Activated CD4-positive, CD25-positive, alpha-beta regulatory T cell treated with anti-CD3 and anti-CD28 coated beads, Interleukin-2, amount 50 U/mL, for 16 hours (primary cell): ENCODE measurements at places on chromosomes 6 and 20.

DNA sequence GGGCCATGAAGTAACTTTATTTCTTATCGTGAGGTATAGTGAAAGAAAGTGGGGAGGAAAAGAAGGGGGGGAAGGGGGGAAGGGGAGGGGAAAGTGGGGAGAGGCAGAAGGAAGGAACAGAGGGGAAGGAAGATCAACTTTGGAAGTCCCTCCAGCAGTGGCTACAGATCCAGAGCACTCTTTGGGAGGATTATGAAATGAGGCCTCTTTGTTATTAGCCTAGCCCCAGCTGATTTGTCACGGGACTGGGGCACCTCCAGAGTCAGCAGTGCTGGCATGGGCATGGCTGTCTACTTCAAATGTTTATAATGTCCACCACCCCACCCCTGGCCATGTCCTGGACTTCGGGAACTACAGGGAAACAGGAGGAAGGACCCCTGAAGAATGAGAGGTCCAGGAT is 7.6 kb downstream of the MOCS1 start:
- DNase-seq, result no peak

GRCh38 chr20:16129411-16129810 is 443.8 kb downstream of the KIF16B start:
- DNase-seq, result no peak

- no peak for DNase-seq
These were observed 70.1 kb upstream of the RPS6KA2 start for GRCh38 chr6:166697113-166697512.

GRCh38 chr6:134267917-134268361 is 50.0 kb downstream of the SGK1 start:
- no peak for DNase-seq

DNA sequence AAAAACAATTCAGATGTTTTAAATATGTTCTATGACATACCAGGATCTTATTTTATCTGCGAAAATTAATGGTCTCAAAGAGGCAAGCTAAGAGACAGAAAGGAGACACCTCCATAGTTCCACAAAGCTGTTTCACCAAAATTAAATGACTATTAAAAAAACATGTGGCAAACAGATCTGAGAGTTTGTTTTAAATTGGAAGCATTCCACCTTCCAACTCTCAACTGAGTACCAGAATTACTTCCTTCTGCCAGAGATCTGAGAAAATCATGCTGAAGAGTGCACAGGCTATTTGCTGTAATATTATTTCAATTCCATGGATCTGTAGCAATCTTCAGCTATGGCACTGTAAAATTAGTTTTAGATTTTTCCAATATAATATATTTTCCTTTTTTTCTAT is 669.5 kb upstream of the MARCKS start:
- no peak for DNase-seq

DNA sequence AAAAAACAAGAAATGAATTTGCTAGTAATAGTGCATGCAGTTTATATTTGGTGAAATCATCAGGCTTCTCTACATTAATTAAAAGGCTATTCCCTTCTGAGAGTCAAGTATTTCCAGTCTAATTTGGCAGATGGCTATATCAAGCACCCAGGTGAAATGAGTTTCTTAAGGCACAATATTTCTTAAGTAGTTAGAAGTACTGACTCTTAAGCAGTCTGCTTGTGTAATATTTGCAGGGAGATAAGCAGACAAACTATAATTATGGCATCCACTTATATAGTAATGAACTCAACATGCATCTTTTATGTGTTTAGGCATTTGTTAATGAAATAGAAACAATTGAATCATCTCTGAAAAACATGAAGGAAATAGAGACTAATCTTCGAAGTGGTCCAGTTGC is 189.2 kb downstream of the UTRN start:
- no peak for DNase-seq

DNA sequence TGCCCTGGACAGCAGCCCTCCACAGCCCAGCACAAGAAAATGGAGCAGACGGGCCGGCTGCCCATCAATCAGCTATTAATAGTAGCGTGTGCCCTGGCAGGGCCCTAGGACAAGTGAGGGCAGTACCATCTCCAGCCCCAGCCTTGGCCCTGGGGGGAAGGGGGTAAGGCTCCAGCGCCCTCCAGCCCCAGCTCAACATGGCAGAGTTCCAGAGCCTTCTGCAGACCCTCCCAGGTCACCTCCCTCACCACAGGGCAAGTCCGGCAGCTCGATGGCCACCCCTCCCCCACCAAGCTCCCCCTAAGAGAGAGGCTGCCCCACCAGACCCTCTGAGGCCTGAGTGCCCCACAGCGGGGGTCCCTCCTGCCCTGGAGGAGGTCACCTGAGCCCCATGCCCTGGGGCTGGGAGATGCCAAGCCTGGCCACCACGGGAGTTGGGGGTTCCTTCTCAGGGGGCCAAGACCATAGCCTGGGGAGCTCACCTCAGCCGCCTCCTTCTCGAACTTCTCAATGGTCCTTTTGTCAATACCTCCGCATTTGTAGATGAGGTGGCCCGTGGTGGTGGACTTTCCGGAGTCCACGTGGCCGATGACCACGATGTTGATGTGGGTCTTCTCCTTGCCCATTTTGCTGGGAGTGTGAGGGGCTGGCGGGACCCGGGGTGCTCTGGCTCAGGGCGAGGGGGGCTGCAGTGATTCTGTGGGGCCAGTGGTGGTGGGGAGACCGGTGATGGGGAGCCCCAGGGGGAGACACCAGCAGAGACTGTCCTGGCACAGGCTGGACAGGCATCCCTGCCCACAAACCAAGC is 1.5 kb downstream of the EEF1A2 start:
- DNase-seq, result no peak

- DNase-seq, result no peak
These were observed 14.4 kb upstream of the ZNF217 start for GRCh38 chr20:53608071-53608455.

DNA sequence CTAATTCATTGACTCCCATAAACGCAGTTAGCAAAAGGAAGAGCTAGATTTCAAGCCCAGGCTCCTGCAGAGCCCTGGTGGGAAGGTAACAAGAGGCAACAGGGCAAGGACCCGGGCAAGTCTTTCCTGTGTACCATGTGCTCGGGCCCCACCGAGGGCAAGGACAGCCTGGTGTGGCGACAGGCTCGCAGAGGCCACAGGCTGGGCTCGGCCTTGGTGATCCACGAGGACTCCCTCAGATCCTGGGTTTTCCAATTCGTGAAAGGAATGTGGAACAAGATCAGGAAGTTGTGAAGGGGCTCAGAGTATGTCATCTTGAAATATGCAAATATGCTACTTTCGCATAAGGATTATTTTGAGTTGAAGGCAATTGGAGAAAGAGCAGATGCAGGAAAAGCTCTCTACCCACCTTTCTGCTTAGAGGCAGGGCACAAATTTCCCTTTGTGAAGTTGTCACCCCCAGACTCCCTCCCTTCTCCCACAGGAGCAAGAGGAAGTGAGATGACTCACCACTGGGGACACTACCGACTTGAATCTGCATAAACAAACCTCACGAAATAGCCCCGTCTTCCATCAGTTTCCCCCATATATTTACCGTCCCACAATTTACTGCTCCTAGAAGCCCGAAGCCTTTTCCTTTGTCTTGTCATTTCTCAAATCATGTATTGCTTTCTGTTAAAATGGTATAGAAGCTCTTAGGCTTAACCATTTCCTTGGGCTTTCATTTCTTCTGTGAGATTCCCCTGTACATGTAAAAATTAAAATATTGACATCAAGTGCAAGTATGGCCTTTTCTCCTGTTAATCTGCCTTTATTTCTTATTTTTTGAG is 79.0 kb downstream of the PSMG4 start:
- no peak for DNase-seq

DNA sequence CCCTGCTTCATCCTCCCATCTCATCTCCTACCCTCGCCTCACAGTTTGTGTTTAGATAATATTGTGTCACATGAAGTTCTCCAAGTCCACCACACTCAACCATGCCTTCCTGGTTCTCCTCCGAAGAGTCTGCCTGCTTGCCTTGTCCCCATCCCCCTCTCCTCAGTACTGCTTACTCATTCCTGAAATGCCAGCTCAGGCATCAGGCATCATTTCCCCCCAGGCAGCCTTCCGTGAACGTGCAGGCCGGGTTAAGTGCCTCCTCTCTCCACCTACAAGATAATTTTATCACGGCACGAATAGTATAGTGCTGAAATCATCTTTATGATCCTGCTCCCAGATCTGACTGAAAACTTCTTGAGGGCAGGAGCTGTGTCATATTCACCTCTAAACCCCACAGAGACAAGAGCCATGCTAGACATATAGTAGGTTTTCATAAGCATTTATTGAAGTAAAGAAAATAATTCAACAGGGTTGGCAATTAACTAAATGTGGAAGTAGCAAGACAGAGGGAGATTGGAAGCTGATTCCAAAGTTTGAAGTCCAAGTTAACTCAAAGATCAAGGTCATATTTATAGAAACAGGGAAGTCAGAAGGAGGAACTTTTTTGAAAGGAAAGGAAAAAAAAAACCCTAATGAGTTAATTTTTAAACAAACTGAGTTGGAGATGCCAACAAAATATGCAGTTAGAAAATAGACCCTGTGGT is 48.7 kb upstream of the BMP2 start:
- DNase-seq, result no peak

DNA sequence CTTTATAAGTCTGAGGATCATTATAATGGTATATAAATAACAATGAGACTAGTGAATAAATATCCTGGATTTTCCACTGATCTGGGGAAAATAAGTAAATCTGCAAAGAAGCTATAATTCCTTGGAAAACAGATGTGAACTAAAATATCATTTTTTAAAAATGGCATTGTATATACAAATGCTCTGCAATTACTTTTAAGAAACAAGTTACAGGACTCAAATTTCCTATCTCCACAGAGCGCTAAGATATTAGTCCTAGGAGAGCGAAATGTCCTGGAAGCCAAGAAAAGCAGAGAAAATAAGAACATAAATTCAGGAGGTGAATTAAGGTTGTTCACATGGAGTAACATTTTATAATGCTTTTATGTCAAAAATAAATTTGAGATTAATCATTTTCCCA is 61.3 kb downstream of the PRKN start:
- DNase-seq, result no peak

GRCh38 chr6:129959358-129959930 is 58.9 kb upstream of the L3MBTL3 start:
- no peak for DNase-seq

- no peak for DNase-seq
These were observed 3.3 kb upstream of the ASXL1 start for GRCh38 chr20:32354592-32355416.
